Mammary microvascular endothelial cell (primary cell): ENCODE measurements at places on chromosomes 4 and X. TPM values are rescaled to one million over a fixed set of nuclear protein-coding genes. Genes with fewer than 3 reads are reported as not detected.

FGFRL1 gene
- total RNA-seq: 12.3 and 13.1 TPM in 2 replicates

ARMCX4 gene
- total RNA-seq: 3.4 and 4.5 TPM in 2 replicates

GLRA3 gene
- total RNA-seq: not detected in 2 replicates

MAP7D2 gene
- total RNA-seq: 0.30 and 0.40 TPM in 2 replicates

UGT2B15 gene
- not detected in 2 replicates for total RNA-seq

CFI gene
- 47.5 and 51.0 TPM in 2 replicates for total RNA-seq

FAM9C gene
- total RNA-seq: not detected in 2 replicates

SOX3 gene
- not detected in 2 replicates for total RNA-seq

ADH1C gene
- total RNA-seq: not detected in 2 replicates

HSFX4 gene
- not detected in 2 replicates for total RNA-seq

PCDH18 gene
- 0.13 and 0.15 TPM in 2 replicates for total RNA-seq

PDLIM5 gene
- total RNA-seq: 98.5 and 110 TPM in 2 replicates

DIPK2B gene
- total RNA-seq: 153 and 154 TPM in 2 replicates

RNF175 gene
- total RNA-seq: not detected in 2 replicates
